ENCODE measurements at places on chromosomes 11 and 22.

GRCh38 chr11:118142081-118142480 lies 10.5 kb downstream of the SCN4B start:
- DNase-seq = no peak

DNA sequence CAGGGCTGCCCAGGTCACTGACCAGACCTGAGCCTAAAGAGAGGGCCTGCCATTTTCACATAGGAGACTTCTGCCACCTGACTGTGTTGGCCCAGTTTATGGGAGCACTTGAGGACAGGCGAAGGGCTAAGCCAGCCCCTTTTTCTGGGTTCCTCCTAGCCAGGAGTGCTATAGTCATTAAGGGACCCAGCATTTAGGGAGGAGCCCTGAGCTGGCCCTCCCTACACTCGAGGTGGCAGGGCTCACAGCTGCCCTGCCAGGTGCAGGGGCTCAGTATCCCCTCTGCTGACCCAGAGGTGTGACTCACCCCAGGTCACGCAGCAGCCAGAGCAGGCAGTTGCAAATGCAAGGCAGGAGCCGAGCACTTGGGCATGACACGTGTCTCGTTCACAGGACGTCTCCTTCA lies 86.3 kb upstream of the CRYBB3 start:
- no peak for DNase-seq

GRCh38 chr11:12381875-12382274 lies 4.5 kb downstream of the PARVA start:
- DNase-seq = no peak

GRCh38 chr22:44728761-44729324 lies 23.5 kb upstream of the ARHGAP8 start:
- no peak for DNase-seq

- DNase-seq = no peak
Observed at GRCh38 chr11:4460151-4460550, 11.1 kb downstream of the OR52K2 start.

DNA sequence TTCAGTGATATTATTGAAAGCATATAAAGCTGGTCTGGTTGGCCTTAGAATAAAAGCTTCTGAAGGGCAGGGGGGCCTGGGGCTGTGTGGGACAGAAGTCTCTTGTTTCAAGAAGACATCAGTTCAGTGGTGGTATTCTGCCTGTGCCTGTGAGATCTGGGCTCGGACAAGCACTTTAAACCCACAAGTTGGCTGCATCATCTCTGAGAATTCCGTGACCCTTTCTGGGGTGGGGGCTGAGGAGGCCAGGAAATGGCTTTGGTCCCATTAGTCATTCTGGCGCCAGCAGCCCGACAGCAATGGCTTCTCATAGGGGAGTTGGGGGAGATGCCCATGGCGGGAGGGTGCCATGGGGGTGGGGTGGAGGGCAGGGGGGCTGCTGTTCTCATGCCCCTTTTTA lies 104.1 kb downstream of the PKNOX2 start:
- no peak for DNase-seq

DNA sequence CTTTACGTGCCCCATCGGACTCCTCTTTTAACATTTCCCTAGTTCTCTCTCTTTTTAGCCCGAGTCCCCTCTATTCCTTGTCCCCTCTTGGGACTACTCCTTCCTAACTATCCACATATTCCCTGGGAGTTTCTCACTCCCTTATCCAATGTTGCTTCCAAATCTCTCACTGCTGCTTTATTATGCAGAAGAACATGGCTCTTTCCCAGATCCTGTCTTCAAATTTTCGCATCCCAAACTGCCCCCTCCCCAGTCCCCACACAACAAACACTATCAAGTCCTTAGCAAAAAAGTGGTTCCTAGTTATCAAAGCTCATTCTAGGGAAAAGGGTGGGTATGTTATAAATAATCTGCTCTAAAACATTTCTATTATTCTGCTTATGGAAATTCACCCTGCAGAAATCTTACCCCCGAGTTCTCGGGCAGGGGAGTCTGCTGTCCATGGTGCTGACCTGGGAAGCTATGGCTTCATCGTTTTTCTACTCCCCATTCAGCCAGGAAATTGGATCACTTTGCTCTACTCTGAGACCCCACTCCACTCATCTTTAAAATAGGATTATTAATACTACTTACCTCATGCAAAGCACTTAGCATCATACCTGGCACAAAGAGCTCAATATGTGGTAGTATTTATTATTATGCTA lies 393.5 kb downstream of the BUD13 start:
- DNase-seq = no peak

GRCh38 chr11:57463671-57464538 lies 3.6 kb downstream of the RTN4RL2 start:
- no peak for DNase-seq

GRCh38 chr11:35322318-35322979 lies 96.9 kb downstream of the SLC1A2 start:
- no peak for DNase-seq

- no peak for DNase-seq
Observed at GRCh38 chr22:40491990-40492631, 121.7 kb downstream of the SGSM3 start.

- DNase-seq = no peak
Observed at GRCh38 chr11:62669420-62670161, 1.9 kb upstream of the UQCC3 start.

DNA sequence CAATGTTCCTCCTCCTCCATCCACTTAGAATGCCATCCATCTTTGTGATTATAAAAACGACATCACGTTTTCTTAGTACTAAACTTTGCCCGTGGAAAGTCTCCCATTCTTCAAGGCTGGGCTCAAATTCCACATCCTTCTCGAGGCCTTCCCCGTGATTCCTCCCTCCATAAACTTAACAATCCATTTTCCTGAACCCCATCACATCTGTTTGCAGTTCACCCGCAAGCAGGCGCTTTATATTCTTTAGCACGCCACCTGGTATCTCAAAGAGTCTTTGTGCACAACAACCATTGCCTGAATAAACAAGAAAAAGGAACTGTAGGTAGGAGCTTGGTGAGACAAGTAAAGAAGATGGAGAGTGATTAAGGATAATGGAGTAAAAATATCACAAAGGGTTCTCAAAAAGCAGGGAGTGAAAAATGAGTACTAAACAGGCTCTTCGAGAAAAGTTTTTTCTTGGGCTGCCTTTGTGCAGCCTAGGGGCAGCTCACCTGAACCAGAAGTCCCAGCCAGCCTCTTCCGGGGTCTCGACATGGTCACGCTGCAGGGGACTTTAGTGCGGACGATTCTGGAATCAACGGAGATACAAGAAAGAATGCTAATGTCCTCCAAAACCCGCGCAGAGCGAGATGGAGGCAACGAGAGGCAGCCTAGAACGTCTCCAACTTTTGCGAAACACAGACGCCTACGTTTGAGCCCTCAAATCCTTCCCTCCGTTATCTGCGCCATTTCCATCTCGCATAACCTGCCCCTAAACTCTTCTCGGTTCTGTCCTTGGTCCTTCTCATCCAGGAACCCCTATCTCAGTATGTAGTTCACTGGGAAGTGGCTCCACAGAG lies 585 bp downstream of the THYN1 start:
- DNase-seq = no peak

DNA sequence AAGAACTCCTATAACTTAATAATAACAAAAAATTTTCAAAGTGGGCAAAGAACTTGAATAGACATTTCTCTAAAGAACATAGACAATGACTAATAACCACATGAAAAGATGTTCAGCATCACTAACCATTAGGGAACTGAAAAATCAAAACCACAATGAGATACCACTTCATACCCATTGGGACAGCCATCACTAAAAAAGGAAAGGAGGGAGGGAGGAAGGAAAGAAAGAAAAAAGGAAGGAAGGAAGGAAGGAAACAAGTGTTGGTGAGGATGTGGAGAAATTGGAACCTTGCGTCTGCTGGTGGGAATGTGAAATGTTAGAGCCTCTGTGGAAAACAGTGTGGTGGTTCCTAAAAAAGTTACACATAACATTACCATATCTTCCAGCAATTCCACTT lies 55.8 kb downstream of the MS4A13 start:
- DNase-seq = no peak

DNA sequence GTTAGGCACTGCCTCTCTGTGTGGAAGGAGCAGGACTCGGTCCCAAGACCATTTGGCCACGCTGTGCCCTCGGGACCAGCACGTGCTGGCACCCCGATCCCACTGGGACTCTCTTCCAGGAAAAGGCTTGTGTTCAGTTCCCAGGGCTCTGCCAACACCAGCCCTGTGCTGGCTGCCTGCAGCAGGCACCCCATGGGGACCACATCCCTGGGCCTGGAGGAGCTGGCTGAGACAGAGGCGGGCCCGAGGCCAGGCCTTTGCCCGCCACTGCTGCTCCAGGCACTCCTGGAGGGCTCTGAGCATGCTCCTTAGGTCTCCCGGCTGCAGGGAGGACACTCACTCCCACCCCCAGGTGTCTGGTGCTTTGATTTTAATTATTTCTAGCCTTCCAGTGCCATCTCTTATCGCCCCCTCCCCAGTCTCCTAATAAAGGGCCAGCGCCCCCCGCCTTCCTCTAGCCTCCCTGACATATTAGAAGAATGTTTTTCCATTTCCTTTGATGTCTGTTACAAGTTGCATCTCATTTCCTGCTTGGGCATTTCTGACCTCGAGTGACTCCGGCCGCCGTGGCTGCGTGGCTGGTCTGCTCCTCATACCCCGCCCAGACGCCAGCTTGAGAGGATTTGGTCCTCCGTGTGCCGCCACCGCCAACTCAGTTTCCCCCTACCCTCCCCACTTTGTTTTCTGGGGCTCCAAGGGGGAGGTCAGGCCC lies 14.4 kb downstream of the CDKN1C start:
- DNase-seq = no peak

- no peak for DNase-seq
Observed at GRCh38 chr22:48258811-48259210, 1496.4 kb downstream of the TBC1D22A start.

DNA sequence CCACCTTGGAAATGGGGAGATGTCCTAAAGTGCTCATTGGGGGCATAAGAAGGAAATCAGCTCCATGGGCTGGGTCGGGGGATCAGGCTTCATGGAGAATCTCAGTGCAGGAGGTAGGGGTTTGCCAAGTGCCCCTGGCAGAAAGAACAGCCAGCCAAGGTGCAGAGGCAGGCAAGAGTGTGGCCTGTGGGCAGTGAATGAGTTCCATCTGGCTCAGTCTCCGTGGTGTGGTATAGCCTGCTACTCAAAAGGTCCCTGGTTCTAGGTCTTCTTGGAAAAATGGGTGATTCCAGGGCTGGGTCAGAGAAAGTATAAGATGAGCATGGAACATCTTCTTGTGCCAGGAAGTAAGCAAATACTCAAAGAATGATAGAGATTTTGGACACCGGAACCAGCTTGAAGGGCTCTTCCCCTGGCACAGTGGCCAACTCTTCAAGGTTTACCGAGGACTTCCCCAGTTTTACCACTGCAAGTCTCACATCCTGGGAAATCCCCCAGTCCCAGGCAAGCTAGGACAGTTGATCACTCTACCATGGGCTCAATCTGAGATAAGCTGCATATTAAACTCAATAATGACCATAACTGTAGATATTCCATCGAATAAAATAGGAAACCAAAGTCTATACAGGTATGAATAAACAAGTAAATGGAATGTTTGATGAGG lies 10.6 kb upstream of the ARAP1 start:
- DNase-seq = no peak

DNA sequence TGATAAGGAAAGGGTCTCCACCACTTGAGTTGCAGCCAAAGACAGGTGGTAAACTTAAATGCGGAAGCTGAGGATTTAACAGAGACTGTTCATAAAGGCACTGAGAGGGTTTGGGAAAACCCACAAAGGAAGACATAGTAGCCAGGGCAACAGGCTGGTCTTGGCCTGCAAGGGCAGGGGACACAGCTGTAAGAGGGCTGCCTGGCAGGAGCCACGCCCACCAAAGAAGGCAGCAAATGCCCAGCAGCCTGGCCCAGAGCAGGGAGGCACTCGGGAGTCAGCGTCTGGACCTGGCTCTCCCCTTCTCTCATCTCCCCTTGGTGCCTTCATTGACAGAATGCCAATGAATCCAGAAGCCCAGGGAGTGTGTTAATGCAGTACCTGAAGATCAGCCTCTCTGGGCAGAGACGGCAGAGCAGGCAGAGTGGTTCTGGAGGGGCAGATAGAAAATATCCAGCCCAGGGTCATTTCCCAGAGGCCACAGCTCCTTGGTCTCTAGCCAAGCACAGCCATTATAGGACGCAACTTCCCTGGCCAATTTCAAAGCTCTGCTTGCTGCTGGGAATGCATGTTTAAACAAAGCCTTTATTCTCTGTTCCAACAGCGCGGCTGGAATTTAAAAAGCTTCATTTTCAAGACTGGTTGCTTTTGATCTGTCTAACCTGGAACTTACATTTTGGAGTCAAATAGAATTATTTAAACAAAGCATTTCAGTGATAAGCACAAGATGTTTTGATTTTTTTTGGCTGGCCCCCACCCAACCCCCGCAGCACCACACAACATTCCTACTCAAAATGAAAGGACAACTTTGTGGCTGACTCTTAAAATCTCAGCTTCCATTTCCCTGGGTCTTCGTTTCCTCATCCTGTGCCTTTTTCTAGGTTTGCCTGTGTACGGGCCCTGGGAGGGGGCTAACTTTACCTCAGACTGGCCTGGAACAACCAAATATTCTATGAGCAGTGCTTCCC lies 125.6 kb upstream of the LMO1 start:
- no peak for DNase-seq

GRCh38 chr11:130146796-130147195 lies 12.8 kb upstream of the ST14 start:
- DNase-seq = no peak

DNA sequence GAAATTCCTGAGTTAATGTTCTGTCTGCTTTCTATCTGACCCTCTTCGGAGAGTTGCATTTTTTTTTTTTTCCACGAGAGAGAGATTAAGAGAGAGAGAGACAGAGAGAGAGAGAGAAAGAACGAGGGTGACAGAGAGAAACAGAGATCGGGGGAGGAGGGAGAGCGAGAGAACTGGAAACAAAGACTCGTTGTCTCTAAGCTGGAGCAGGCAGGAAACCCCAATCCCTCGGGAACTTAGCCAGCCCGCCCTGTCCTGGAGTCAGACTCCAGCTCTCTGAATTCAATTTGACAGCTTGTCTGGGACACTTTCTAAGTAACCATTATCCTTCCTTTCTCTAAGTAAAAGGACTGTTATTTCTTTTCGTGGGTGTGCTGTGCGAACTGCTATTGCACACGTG lies 76.9 kb downstream of the KCNJ1 start:
- DNase-seq = no peak

- DNase-seq = no peak
Observed at GRCh38 chr11:60257956-60258722, 15.2 kb upstream of the MS4A4E start.

GRCh38 chr11:61118406-61118805 lies 16.1 kb downstream of the CD5 start:
- DNase-seq = no peak

GRCh38 chr11:128686021-128686741 lies 7.7 kb upstream of the FLI1 start:
- DNase-seq = no peak

DNA sequence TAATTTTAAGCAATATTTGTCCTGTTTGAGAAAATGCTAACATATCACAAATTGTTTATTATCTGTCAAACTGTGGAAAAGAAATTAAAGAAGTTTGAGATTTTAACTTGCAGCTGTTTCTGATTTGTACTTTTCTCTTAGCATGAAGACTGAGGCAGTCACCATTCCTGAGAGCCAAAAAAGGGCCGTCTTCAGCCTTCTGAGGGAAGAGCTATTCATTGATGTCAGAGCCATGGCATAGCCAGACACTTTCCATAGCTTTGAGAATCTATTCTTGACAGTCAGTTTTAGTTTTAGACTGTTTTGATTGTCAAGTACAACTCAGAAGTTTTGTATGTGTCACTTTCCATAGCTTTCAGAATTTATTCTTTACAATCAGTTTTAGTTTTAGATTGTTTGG lies 32.1 kb downstream of the YAP1 start:
- DNase-seq = no peak
